ENCODE measurements at places on chromosomes 1 and 21. TPM values are rescaled to one million over a fixed set of nuclear protein-coding genes. Genes with fewer than 3 reads are reported as not detected.

DNA sequence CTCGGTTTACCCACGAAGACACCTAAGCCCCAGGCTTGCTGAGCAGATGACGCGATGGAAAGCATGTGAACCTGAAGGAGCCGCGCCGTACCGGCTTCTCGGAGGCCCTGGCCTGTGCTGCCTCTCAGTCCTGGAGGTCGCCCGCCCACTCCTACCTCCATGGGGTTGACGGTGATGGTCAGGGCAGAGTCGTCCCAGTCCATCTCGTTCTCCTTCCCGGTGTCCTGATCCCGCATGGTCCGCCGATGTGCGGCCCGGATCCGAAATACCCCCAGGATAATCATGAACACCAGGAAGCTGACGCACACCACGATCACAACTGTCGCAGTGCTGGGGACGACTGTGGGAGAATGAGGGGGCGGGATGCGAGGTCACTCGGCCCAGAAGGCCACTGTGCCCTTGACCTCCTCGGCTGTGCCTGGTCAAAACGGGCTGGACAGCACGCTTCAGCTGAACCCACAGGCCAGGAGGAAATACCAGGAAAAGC lies 79.6 kb downstream of the PIK3CD start:
- no peaks in the 10 kb centered on the region for H3K27me3 ChIP-seq
- H3K27ac ChIP-seq, result no peak overlapping the region
- DNase-seq, result no peak
- H3K4me3 ChIP-seq, result no peak overlapping the region
- peaks cover 64% of the 10 kb centered on the region for H3K4me1 ChIP-seq

GRCh38 chr1:36124404-36125128 lies 456 bp downstream of the COL8A2 start:
- no peak for DNase-seq
- no peak overlapping the region for H3K27ac ChIP-seq
- peaks cover 20% of the 10 kb centered on the region for H3K4me1 ChIP-seq

- DNase-seq, result no peak
- H3K36me3 ChIP-seq, result no peaks in the 10 kb centered on the region
- H3K27ac ChIP-seq, result no peak overlapping the region
- H3K4me1 ChIP-seq, result no peaks in the 10 kb centered on the region
- H3K27me3 ChIP-seq, result no peaks in the 10 kb centered on the region
Observed at GRCh38 chr1:11540773-11541160, 61.8 kb downstream of the DISP3 start.

GRCh38 chr21:45022736-45023135 lies 51.6 kb upstream of the ADARB1 start:
- no peak for DNase-seq
- H3K27me3 ChIP-seq, result peaks cover 13% of the 10 kb centered on the region
- H3K4me3 ChIP-seq, result no peak overlapping the region
- no peak overlapping the region for H3K27ac ChIP-seq

- no peaks in the 10 kb centered on the region for H3K27me3 ChIP-seq
- DNase-seq, result no peak
- H3K4me3 ChIP-seq, result no peak overlapping the region
- no peak overlapping the region for H3K27ac ChIP-seq
- H3K4me1 ChIP-seq, result no peaks in the 10 kb centered on the region
Observed at GRCh38 chr1:11178021-11179015, 10.8 kb upstream of the ANGPTL7 start.

- H3K27me3 ChIP-seq, result no peaks in the 10 kb centered on the region
- no peaks in the 10 kb centered on the region for H3K4me1 ChIP-seq
- no peak overlapping the region for H3K4me3 ChIP-seq
Observed at GRCh38 chr1:80917225-80917624, 883.5 kb upstream of the ADGRL2 start.

- peaks cover 43% of the 10 kb centered on the region for H3K4me1 ChIP-seq
- no peak overlapping the region for H3K27ac ChIP-seq
- no peak overlapping the region for H3K4me3 ChIP-seq
- peaks cover 5% of the 10 kb centered on the region for H3K36me3 ChIP-seq
Observed at GRCh38 chr1:241532864-241533263, 686 bp downstream of the KMO start.

- no peak for DNase-seq
- H3K27me3 ChIP-seq, result no peaks in the 10 kb centered on the region
- no peak overlapping the region for H3K4me3 ChIP-seq
- peaks cover 4% of the 10 kb centered on the region for H3K36me3 ChIP-seq
Observed at GRCh38 chr1:217526636-217527035, 104.3 kb downstream of the GPATCH2 start.

DNA sequence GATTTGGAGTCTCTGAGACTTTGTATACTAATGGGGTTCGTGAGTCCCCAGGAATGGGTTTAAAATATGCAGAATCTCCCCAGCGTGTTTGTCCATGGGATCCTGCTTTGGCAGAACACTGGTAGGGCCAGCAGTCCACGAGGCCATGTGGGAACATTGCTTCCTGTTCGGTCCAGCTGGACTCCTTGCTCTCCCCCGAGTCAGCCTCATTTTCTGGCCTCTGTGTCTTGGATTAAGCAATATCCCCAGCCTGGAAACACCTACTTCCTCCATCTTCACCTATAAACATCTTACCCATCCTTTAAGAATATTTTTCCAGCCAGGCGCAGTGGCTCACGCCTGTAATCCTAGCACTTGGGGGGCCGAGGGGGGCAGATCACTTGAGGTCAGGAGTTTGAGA lies 142.4 kb downstream of the NAV1 start:
- peaks cover 8% of the 10 kb centered on the region for H3K27me3 ChIP-seq
- no peaks in the 10 kb centered on the region for H3K4me1 ChIP-seq
- H3K27ac ChIP-seq, result no peak overlapping the region
- H3K4me3 ChIP-seq, result no peak overlapping the region

GRCh38 chr1:184806296-184806721 lies 51.7 kb upstream of the EDEM3 start:
- no peak overlapping the region for H3K27ac ChIP-seq
- H3K27me3 ChIP-seq, result no peaks in the 10 kb centered on the region
- H3K4me1 ChIP-seq, result peaks cover 4% of the 10 kb centered on the region
- H3K36me3 ChIP-seq, result no peaks in the 10 kb centered on the region
- no peak overlapping the region for H3K4me3 ChIP-seq

GRCh38 chr1:225879521-225880221 lies 2.5 kb downstream of the TMEM63A start:
- H3K4me3 ChIP-seq, result peak overlapping the region; percentile 89
- peak overlapping the region; percentile 52 for H3K27ac ChIP-seq
- peaks cover 69% of the 10 kb centered on the region for H3K4me1 ChIP-seq
- H3K36me3 ChIP-seq, result peaks cover 9% of the 10 kb centered on the region
- H3K27me3 ChIP-seq, result no peaks in the 10 kb centered on the region

DNA sequence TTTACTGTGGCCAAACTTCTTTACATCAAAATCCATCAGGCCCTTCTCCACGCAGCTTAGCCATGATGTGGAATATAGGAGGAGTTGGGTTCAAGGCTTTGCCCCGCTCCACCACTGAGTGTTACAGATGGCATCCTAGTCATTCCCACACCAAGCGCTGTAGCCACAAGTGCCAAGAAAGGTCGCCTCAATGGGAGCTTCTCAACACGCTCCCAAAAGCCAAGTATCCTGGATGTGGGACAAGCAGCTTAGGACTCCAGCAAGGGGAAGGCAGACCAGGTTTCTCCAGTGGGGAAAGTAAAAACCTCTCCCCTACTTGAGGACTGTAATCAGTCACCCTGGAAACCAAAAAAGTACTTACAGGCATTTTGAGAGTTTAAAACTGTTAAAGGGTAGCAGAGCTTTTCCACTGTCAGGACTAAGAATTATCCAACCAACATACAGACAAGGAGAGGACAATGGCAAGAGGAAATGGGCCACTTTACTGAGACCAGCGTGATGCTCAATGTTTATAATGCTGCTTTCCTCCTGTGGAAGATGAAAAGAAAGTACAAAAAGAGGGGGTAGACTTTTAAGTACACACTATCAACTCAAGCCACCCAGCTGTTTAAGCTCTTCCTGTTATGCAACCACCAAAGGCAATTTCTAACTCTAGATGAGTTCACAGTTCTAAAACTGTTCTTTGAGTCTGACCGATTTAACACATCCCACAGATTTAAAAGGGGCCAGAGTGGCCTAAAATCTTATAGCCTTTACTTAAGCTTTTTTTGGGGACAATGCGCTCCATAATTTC lies 120.7 kb upstream of the KRTAP19-8 start:
- H3K27ac ChIP-seq, result peak overlapping the region; percentile 70
- H3K4me3 ChIP-seq, result peak overlapping the region; percentile 6
- no peak for DNase-seq
- H3K27me3 ChIP-seq, result no peaks in the 10 kb centered on the region

GRCh38 chr1:50832167-50832566 lies 127.9 kb downstream of the FAF1 start:
- H3K4me1 ChIP-seq, result peaks cover 5% of the 10 kb centered on the region
- H3K4me3 ChIP-seq, result no peak overlapping the region
- no peak overlapping the region for H3K27ac ChIP-seq

KCNJ10 gene
- total RNA-seq, result 0.11 TPM

ERO1B gene
- total RNA-seq, result 2.8 TPM

OR2T2 gene
- not detected for total RNA-seq

Data from activated CD4-positive, alpha-beta T cell treated with anti-CD3 and anti-CD28 coated beads for 36 hours (primary cell).